ENCODE measurements at places on chromosomes 4 and X. TPM values are rescaled to one million over a fixed set of nuclear protein-coding genes. Genes with fewer than 3 reads are reported as not detected.

The WNK3 gene
- total RNA-seq, result 17.2 TPM

DNA sequence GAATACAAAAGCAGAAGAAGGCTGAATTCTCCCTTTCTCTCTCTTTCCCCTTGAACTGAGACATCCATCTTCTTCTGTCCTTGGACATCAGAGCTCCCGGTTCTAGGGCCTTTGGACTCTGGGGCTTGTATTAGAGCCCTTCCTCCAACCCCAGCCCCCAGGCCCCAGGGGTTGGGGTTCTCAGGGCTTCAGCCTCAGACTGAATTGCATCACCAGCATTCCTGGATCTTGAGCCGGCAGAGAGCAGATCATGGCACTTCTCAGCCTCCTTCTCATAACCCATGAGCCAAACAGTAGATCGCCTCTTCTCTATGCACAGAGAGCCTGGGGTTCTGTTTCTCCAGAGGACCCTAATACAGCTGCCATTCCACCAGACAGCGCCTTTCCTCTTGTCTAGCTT lies 25.3 kb upstream of the CLDN24 start:
- no peak for DNase-seq

The SRPX gene
- total RNA-seq, result 14.5 TPM

The CXCL11 gene
- not detected for total RNA-seq

The CLIC2 gene
- total RNA-seq, result 0.54 TPM

GRCh38 chr4:94208918-94209317 lies 1.3 kb downstream of the SMARCAD1 start:
- DNase-seq, result no peak

DNA sequence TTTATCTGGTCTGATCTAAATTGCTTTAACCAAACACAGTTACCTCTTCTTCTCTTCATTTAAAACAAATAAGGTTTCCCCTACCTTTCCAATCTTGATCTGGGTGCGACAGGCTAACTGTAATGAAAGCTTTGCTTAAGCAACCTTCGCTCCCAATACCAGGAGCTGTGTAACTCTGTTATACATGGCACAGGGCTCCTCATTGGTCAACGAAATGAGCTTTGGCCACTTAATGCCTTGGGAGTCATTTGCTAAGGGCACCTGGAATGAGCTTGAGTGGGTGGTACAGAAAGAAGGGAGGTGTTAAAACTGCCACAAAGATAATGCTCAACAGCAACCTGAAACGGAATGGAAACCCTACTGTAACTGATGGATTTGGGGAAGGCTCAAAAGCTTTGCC lies 140.5 kb downstream of the CHRNA9 start:
- no peak for DNase-seq

DNA sequence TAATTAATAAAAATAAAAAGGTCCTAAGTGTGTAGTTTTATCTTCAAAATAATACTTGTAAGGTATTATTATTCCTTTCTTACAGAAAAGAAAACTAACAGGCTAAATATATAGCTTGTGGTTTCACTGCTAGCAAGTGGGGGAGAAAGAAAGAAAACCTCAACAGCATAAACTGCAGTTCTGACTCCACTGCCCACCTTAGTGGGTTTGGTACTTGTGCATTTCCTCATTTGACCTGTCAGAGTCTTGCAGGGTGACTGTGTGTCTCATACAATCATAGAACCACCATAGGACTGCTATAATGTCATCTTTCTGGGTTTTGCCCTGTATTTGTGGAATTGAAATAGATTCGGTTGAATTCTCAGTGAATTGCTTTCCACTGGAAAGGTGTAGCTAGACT lies 94.7 kb upstream of the PUDP start:
- no peak for DNase-seq

GRCh38 chrX:66023385-66024091 lies 16.3 kb downstream of the VSIG4 start:
- DNase-seq, result no peak

GRCh38 chrX:54208531-54208930 lies 25.5 kb upstream of the FAM120C start:
- no peak for DNase-seq

DNA sequence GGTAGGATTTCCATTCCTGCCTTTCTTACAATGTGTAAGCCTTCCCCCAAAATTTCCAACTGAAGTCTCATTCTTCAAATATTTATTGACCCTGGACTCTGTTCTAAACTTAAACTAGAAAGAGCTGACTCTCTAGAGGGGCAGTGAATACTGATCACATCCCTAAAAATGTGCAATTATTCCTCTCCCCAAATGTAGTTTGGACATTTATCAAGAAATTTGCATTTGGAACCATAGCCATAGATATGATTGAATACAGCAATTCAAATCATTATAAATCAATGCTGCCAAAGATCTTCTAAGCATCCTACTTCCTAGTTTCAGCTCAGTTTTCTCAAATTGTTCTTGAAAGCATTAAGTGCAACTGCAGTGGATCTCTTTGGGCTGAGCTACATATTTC lies 525.7 kb downstream of the RAB28 start:
- DNase-seq, result no peak

- DNase-seq, result no peak
These were observed 43.3 kb downstream of the RHOH start for GRCh38 chr4:40240040-40240653.

The RASGEF1B gene
- total RNA-seq, result 7.2 TPM

DNA sequence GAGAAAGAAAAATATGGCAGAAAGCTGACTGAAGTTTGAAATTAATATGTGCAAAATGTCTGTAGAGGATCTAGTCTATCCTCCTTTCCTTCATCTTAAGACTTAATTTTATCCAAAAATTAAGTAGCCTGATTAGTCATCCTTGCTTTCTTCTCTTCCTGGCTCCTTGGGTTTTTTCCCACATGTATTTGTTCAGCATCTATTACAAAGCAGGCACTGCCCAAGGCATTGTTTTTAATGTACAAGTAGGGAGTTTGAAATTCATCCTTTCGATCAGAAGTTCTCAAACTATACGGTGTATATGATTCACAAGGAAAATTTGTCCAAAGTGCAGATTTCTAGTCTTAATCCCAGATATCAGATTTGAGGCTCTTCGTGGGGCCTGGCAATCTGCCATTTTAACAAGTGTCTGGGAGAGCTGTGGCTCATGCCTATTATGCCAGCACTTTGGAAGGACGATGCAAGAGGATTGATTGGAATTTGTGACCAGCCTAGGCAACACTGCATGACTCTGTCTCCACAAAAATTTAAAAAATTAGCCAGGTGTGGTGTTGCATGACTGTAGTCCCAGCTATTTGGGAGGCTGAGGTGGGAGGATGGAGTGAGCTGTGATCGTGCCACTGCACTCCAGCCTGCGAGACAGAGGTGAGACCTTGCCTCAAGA lies 19.4 kb upstream of the YTHDC1 start:
- DNase-seq, result no peak

The PCDH10 gene
- 22.3 TPM for total RNA-seq

DNA sequence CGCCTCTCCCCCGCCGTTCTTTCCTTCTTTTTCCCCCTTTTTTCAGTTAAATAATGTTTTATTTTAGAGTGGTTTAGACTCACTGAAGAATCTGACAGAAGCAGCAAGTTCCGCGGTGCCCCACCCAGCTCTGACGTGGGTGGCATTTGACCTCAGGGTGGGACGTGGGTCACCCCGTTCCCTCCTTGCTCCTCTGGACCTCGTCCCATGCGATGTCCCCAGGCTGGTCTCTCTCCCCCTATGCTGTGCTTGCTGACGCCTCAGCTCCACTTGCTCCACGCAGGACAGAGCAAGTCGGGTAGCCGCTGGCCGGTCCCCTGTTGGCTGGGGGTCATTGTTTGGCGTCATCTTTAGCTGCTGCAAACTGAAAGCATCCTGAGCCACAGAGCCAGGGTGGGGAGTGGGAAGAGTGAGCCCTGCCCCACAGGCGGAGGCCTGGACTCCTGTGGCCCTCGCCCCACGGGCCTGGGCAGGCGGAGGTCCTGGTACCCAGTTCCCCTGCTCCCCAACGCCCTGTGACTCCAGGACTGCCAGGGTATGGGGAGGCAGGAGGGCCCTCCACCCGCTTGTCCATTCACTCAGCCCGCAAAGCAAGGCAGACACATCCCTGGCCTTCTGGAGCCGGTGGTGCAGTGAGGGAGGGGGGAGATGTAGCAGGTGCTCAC lies 30.8 kb downstream of the TRMT44 start:
- DNase-seq, result no peak

DNA sequence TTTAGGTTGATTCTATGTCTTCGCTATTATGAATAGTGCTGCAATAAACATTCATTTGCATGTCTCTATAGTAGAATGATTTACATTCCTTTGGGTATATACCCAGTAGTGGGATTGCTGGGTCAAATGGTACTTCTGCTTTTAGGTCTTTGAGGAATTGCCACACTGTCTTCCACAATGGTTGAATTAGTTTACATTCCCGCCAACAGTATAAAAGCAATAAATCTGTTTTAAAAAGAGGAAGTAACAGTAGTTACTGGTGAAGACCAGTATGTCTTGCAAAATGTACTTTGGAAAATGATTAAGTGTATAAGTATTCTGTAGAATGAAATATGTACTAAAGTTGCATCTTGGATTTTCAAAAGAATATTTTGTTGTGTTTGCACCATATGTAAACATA lies 77.3 kb downstream of the SHROOM4 start:
- DNase-seq, result no peak

DNA sequence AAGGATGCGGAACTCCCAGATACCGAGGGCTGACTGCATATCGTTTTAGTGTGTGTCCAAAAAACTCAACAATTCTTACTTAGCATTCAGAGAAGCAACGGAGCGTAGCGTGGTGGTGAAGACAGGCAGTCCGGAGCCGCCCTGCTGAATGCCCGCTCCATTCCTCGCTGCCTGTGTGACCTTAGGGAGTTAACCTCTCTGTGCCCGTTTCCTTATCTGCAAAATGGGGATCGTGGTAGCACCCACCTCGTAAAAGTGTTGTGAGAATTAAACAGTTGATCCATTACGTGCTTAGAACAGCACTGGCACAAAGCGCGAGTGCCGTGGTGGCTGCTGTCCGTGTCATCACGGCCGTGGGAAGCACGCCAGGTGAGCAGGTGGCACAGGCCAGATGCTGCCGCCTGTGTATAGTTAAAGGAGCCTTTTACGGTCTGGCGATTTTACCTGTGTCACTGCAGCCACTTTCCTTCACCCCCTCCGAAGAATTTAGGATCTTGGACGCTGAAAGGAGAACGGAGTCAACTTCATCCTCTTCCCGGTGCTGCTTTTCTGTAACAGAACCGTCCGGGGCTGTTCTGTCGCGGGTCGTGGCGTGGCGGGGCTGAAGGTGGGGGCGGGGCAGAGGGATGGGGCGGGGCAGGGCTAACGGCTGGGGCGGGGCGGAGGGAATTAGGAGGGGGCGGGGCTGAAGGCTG lies 885 bp downstream of the CCDC110 start:
- peak; percentile 53 for DNase-seq

DNA sequence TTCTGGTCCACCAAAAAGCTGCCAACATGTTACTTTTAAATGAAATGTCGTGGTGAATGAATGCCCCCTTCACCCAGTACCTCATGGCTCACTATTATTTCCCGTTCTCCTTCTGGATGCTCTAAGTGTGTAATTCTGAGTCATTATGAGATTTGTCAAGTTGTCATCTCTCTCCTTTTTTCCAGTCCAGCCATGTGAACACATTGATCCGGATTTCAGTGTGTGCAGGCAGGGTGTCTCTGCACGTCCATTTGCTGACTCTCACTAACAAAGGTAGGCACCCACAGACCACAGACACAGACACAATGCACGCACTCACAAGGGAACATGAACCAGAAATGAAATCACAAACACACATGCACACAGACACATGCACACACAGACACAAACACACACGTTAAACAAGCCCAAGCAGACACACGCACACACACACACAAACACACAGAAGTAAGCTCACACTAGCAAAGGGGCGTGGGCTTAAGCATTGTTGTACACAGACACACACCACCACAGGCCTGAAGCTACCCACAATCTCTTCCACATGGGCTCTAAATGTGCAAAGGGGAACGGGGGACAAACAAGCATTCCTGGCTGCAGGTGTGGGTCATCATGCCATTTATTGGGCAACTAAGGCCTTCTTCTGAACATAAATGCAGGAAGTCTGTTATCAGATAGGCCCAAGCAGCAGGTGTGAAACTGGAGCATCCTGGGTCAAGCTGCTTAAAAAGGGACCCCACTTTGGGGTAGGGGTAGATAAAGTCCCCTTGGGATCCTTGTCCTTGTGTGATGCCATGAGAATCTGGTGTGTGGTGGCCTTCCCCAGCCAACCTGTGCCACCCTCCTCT lies 58.1 kb downstream of the NBDY start:
- DNase-seq, result no peak

The RTL3 gene
- not detected for total RNA-seq

- DNase-seq, result no peak
These were observed 809 bp downstream of the ZFP92 start for GRCh38 chrX:153411988-153412574.

- no peak for DNase-seq
These were observed 129.1 kb downstream of the CPZ start for GRCh38 chr4:8721621-8722020.

GRCh38 chr4:3802571-3803474 lies 36.6 kb downstream of the ADRA2C start:
- no peak for DNase-seq

DNA sequence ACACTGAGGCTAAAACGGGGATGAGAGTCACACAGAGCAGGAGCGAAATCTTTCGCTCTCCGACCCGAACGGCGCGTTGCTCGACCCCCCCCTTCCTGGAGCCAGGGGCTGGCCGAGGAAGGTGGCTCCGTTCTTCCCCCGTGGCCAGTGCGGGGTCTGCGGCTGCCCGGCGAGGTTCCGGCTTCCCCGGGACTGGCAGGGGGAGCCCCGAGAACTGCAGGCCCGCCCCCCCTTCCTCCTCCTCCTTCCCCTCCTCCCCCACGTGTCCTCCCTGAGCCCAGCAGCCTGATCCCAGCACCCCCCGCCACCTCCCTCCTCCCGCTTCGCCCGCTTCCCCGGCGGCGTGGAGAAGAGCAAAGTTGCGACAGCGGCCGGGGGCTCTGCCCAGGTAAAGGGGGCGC lies 2.4 kb upstream of the BCORL1 start:
- no peak for DNase-seq

DNA sequence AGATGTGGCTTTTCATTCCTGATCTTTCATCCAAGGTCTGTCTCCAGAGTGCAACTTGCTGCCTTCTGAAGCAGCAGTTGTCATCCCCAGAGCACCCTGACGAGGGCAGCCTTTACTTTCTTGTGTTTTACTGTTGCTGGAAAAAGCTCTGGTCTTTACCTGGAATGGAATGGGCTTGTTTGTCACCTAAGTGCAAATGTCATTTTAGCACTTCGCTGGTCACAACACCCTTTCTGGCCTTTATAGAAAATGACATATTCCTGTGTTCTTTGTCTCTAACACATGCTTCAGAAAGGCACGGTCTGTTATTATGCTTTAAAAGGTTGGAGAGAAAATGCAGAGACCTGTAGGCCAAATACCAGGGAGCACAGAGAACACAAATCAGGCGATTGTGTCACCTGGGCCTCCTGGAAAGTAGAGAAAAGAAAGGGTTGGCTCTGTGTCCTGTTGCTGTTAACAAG lies 332.7 kb upstream of the IGFBP7 start:
- peak; percentile 70 for DNase-seq

GRCh38 chr4:39476187-39476895 lies 17.5 kb downstream of the LIAS start:
- no peak for DNase-seq

DNA sequence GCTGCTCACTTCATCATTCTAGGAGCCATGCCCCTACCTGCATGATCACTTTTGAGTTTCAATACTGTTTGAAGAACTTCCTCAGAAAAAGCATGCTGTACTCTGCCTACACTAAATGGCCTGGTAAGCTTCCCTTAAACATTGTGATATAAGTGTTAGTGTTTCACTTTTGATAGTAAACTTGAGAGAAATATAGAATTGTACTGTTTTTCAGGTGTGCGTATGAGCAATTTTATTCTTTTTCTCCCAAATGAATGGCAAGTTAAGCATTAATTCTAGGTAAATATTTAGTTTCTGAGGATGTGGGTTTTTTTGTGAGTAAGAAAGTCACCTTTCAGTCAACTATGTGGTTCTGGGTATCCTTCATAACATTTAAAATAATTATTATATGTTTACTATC lies 484.5 kb downstream of the IL15 start:
- DNase-seq, result no peak

The ZFP92 gene
- total RNA-seq, result 1.4 TPM

Measured in mesothelial cell of epicardium (in vitro differentiated cells).